ENCODE measurements at places on chromosomes 1 and 21.

DNA sequence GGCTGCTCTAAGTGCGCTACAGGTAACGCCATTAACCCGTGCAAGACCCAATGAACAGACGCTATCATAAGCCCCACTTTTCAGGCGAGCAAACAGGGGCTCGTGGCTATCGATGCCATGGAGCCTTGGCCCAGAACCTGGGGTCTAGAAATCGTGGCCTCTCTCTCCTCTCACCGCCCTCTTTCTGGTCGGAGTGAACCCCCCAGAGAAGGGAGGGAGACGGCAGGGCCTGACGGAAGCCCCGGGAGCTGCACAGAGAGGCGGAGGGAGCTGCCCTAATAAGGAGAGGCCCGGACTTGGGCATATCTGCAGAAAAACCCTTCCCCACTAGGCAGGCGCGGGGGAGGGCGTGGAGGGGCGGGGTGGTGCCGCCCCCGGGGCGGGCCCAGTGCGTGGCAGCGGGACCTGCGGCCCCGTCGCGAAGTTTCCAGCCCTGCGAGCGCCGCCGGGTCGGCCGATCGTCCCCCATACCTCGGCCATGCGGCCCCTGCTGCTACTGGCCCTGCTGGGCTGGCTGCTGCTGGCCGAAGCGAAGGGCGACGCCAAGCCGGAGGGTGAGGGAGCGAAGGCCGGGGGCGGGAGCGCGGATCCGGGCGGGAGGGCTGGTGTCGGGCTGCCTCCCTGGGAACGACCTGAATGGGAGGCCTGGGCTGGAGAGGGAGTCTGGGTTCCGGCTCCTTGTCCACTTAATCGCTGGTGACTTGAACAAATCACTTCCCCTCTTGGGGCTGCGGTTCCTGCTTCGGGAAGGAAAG lies at the start of gene PLOD1:
TSS of gene PLOD1 (plus strand) at position 416 of the 755 bp plus-strand sequence. CDS start at position 479, 63 bp downstream.
- DNase-seq: peak; percentile 5

DNA sequence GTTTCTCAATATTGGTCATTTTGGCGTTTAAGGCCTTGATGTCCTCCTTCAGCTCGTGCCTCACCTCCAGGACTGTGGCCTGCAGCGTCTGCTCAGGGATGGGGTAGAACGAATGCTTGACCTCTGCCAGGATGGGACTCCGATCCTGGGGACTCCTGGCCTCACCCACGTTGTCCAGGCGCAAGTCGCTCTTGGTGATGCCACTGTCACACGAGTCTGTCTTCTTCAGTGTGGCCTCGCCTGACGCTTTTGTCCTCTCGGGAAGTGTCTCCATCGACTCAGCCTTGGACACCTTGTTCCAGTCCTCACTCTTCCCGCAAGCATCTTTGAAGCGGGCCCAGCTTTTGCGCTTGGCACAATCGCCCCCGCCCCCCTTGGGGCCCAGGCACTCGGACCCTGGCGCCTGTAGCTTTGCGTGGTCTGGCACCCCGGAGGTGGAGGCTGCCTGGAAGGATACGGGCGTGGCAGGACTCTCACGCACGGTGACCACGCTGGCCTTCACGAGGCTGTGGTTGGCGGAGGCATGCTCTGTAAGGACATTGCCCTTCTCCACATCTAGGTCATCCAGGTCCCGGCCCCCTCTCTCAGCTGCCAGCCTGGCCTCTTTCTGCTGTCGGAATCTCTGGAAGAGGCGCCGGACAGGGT lies 354.8 kb downstream of the HHAT start:
- no peak for DNase-seq

- no peak for DNase-seq
These were observed 148.7 kb downstream of the ADGRL2 start for GRCh38 chr1:81949421-81949820.

GRCh38 chr1:18200918-18201317 lies 93.3 kb downstream of the IGSF21 start:
- no peak for DNase-seq

DNA sequence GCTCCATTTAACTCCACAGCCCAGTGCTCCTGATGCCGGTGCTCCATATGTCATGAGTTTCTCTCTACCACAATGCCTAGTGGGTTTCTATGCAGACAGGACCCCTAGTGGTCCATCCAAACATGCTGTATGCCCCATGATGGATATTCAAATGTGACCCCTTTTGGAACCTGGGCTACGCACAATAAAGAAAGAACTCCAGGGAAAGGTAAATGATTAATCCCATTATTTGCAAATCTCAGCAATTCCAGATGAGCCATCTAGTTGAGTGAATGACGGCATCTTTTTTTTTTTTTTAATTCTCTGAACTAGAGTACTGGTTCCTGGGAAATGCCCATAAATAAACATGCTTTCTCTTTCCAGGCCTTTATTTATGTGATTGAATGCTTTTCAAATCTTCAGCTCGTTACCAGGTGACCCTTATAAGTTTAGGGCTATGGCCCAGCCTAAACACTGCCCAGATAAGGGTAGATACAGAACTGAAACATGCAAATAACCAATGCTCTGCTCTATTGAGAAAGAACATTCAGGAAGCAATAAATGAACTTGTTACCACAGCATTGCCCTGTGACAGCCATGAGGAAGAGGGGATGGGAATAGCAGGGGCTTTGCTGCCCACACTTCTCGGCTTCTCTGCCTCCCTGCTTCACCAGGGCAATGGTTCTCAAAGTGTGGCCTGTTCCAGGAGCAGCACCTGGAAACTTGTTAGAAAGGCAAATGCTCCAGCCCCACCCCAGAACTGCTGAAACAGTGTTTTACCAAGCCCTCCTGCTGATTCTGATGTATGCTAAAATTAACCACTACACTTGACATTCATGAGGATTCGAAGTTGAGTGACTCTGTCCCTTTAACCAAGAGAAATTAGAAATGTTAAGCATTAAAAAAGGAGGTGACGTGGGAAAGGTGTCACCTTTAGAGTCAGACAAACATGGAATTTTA lies 151.7 kb downstream of the SEC16B start:
- no peak for DNase-seq

DNA sequence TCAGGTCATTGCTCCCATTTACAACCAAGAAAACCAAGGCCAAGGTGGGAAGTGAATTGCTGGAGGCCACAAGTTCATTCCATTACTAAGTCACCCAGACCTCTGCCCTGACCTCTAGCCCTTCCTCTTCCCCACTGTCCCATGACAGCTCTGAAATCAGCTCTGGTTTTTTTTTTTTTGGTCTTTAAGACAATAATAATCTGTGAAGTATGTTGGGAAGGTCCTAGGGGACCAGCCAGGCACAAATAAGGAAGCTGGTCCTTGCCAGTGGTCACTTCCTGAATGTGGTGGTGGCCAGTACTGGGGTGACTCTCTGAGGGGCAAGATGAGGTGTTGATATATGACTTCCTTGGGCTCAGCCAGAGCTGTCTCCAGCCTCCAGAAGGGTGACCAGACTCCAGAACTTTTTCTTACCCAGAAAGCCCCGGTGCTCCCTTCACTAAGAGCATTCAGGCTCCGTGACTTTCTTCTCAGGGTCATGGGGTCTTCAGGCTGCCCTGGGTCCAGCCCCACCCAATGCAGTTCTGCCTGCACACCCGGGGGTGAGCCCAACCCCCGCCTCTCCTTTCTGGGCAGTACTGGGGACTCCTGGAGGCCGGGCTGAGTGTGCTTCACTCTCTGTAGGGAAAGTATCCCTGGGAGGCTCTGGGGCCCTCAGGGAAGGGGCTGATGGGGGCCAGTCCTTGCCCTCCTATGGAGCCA lies 159.6 kb downstream of the PTPRU start:
- DNase-seq: no peak

DNA sequence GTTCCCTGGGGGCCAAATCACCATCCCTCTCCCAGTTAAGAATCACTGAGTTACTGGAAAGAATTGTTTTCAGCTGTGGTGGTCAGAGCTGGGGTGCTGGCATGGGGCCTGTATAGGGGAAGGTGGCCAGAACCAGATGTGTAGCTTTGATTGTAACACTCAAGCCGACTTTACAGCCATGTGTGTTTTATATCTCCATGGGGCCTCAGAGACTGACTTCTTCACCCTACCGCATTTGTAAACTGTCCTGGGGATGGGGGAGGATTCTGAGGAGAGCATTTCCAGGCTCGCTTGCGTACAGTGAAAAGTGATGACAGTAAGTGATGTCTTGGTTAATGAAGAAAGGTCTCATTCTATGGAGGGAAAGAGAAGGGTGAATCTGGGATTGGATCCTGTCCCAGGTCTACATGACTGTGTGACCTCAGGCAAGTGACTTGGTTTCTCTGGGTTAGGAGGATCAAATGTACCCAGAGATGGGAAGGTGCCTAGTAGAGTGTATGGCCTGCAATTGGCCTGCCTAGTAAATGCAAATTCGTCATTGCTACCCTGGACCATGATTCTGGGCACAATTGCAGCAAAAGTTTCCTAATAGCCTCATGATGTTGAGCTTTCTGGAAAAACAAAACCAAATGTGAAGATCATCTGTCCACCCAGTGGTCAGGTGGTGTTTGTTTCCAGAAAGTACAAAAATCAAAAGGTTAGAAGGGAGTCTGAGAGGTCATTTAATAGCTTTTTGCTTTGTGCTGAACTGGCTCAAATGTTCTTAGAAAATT lies 49.7 kb upstream of the RCC2 start:
- no peak for DNase-seq

DNA sequence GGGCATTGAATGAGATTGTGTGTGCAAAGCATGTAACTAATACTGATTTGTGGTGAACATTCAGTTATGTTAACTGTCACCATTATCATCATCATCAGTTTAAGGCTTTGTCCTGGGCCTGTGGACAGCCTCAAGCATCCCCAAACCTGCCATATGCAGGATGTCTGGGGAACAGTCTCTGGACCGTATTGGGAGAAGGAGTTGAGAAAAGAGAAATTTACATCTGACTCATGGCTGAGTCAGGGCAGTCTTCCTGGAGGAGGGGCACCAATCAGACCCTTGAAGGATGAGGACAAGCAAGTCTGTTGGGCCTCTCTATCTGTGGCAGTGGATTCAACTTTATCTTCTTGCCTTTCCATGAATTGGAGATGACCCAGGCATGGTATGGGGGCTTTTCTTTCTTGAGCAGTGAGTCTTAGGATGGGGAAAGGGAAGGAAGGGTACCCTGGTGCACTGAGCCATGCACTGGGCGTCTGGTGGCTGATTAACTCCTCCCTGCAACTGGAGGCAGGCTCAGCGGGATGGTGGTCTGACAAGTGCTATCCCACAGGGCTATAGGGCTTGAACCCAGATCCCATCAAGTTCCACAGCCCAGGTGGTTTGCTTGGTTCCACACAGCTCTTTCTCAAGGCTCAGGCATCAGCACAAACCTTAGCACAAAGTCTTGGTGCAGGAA lies 2.9 kb downstream of the PADI3 start:
- DNase-seq: no peak

GRCh38 chr1:225500624-225501192 lies 72.9 kb upstream of the LBR start:
- DNase-seq: no peak

DNA sequence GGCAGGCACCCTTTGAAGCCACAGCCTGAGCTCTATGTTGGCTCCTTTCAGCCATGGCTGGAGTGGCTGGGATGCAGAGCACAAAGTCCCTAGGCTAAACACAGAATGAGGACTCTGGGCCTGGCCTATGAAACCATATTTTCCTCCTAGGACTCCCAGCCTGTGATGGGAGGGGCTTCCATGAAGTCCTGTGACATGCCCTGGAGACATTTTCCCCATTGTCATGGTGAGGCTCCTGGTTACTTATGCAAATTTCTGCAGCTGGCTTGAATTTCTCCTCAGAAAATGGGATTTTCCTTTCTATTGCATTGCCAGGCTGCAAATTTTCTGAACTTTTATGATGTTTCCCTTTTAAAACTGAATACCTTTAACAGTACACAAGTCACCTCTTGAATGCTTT lies 61.3 kb downstream of the VCAM1 start:
- no peak for DNase-seq

DNA sequence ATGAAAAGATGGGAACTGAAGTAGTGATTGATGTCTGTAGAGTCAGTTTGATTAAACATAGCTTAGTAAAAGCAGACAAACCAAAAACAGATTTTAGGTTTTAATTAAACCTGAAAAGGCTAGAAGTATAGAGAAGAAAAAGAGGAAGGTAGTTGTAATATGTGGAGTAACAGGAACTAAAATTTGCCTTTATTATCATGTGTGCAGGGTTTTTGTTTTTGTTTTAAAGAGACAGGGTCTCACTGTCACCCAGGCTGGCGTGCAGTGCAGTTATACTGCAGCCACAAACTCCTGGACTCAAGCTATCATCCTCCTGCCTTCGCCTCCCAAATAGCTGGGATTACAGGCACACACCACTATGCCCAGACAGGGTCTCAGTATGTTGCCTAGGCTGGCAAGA lies 6.0 kb downstream of the TOR1AIP1 start:
- DNase-seq: no peak

- no peak for DNase-seq
These were observed 9.9 kb upstream of the BARHL2 start for GRCh38 chr1:90726986-90727480.

DNA sequence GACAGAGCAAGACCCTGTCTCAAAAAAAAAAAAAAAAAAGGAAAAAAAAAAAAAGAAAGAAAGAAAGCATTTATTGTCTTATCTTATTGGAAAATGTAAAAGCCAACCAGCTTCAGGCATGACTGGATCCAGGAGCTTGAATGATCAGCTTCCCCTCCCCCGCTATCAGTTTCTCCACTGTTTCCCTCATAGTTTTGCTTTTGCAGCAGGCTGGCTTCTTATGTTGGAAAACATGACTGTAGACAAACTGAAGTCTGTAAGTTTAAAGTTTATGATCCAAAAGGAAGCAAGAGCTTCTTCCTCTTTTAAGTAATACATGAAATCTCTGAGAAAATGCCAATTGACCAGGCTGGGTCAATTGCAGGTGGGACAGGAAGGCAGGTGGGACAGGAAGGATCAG lies 52.2 kb downstream of the FHAD1 start:
- DNase-seq: no peak

DNA sequence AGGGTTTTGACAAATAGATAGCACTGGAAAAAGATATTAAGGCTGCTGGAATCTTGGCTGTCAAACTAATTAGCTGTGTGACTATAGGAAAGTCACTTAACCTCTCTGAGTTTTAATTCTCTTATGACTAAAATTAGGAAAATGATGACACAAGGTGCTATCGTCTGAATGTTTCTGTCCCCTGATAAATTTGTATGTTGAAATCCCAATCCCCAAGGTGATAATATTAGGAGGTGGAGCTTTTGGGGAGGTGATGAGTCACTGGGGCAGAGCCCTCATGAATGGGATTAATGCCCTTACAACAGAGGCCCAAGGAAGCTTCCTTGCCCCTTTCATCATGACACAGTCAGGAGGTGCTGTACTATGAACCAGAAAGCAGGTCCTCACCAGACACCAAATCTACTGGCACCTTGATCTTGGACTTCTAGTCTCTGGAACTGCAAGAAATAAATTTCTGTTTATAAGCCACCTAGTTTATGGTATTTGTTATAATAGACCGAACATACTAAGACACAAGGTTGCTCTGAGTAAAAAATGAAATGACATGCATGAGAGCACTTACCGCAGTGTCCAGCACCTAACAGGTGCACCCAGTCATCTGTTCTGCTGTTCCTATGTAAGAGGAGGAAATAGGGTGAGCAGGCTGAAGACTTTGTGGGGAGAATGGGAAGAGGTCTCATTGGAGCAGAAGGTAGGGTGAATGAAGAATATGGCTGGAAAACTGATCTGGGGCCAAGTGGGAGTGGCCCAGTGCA lies 26.3 kb upstream of the DISP1 start:
- DNase-seq: no peak

- no peak for DNase-seq
These were observed 8.0 kb downstream of the TRNAU1AP start for GRCh38 chr1:28560886-28561285.

All from NCI-H774 (cell line).